Stimulated activated CD4-positive, alpha-beta T cell treated with anti-CD3 and anti-CD28 coated beads, Interleukin-4, amount 100 ng/mL, for 1 hour (primary cell): ENCODE measurements at places on chromosomes 11 and 22.

GRCh38 chr11:75548595-75549272, 13.3 kb upstream of the SERPINH1 start:
- no peak for DNase-seq

DNA sequence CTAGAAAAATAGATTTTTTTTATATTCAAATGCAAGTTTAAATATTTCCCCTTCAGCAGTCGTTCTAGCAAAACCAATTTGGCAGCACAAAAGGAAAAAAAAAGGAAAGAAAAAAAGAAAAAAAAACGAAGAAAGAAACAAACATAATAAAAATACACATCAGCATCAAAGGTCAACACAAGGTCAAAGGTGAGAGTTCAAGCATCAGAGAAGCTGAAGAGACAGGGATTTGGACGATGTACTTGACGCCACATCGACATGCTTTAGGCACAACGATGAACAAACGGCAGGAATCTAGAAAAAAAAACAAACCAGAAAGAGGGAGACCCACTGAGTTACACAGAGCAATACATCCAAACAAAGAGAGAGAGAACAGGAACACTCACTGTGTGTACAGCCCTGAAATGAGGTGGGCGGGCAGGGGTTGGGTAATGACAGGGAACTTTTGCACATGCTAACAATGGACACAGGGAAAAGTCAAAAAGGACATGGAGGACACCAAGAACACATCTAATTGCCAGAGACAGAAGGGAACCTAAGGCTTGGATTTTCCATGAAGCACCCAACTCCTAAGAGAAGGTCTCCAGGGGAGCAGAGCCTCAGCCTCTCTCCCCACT, 19.8 kb upstream of the RAPSN start:
- no peak for DNase-seq

DNA sequence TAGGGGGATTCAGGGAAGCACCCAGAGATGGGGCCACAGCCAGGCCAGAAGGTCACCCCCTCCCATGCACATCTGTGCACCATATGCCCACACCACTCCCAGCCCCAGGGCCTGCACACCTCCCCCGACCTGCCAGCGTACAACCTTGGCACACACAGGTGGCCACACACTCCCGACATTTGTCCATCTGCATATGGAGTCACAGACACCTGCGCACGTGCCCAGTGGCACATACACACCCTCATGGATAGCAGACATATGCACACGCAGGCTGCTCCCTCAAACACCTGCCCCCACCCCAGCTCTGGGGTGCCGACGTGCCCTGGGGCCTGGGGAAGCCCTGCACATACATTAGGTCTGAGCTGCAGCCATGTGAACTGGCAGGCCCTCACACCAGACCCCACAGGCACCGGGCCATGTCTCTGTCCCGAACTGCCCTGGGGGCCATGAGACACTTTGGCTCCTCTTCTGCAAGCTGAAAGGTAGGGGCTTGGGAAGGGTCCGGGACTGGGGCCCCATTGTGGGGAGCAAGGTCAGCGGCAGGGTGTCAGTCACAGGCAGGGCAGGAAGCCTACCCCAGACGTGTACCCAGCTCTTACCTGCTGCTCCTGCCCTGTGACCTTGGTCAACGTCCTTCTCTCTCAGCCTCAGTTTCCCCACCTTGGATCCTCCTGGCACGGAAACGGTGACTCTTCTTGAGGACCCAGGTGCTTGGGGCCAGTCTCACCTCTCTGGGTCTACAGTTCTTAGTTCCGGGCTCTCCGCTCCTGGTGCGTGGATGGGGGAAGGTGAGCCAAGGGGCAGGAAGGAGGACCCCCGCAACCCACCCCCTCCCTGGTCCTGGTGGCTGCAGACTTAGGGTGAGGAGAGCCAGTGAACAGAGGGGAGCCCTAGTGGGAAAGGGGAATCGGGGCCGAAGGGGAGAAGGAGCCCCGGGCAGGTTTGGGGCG, 579 bp upstream of the CABP7 start:
- DNase-seq: no peak

DNA sequence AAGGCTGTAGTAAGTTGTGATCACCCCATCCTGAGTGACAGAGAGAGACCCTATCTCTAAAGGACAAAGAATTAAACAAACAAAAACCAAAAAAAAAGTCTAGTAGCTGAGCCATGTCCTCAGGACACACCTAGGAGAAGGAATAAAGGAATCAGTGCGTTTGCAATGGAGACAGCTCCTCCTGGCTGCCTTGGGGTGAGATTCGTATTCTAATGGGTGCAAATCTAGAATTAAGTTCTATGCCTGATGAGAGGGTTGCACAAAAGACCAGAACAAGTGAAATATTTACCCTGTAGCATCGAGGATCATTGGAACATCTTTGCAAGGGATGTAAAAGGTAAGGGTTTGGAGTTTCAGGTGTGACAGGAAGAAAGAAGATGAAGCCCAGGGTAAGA, 70.3 kb upstream of the BMAL1 start:
- no peak for DNase-seq

DNA sequence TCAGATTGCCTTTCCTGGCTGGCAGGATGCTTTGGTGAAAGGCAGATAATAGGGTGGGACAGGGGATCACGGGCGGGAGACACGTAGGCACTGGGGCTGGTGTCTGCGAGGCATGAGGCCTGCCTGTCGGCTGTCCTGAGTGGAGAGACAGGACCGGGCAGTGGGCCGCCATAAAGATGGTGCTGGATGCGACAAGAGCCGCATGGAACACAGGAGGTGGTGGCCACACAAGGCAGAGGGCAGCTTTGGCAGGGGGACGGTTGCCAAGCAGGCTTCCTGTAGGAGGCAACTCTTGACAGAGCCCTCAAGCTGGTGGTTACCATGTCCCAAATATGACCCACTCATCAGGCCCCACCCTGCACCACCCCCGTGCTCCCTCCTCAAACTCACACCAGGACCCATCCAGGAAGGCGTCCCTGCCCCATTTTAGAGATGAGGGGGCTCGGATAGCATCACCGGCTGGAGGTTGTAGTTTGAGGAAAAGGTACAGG, 4.9 kb upstream of the PPARA start:
- DNase-seq: no peak

DNA sequence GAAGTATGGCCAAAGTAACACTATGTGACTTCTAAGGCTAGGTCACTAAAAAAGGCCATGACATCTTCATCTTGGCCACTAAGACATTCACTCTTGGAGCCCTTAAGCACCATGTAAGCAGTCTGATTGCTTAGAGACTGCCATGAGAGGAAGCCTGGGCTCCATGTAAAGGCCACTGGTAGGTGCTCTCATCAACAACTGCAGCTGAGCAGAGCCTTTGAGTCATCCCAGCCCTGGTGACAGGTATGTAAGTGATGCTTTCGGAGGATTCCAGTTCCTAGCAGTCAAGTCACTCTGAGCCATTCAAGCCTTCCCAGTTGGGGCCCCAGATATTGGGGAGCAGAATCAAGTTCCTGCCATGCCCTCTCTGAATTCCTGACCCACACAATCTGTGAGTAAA, 26.2 kb downstream of the GAB2 start:
- DNase-seq: no peak

- no peak for DNase-seq
Measured at GRCh38 chr22:20431511-20432192, 6.0 kb downstream of the SCARF2 start.

- DNase-seq: no peak
Measured at GRCh38 chr11:119496469-119496868, 73.5 kb upstream of the THY1 start.

DNA sequence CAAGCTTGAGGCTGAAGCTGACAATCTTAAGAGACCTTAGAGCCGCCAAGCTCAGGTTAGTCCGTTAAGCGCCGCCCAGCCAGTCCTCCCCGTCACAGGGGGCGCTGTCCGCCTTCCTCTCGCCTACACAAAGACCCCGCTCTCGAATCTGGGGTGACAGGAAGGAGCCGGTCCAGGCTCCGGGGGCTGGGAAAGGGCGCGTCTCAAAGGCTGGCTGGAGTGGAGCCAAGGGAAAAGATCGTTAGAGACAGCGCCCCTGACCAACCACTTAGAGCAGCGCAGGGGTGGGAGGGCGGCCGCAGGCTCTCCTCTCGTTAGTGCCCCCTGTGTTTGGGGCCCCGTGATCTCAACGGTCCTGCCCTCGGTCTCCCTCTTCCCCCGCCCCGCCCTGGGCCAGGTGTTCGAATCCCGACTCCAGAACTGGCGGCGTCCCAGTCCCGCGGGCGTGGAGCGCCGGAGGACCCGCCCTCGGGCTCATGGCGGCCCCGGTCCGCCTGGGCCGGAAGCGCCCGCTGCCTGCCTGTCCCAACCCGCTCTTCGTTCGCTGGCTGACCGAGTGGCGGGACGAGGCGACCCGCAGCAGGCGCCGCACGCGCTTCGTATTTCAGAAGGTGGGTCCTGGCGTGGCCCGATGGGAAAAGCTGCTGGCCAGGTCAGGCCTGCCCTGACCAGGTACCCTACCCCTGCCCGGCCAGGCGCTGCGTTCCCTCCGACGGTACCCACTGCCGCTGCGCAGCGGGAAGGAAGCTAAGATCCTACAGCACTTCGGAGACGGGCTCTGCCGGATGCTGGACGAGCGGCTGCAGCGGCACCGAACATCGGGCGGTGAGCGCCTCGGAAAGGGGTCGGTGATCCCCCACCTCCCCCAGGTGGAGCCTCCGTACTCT, at the start of gene MUS81:
Gene MUS81, plus strand, starts transcription at position 156 of the 887 bp plus-strand sequence. Its CDS starts 321 bp downstream, at position 477.
- peak; percentile 97 for DNase-seq

DNA sequence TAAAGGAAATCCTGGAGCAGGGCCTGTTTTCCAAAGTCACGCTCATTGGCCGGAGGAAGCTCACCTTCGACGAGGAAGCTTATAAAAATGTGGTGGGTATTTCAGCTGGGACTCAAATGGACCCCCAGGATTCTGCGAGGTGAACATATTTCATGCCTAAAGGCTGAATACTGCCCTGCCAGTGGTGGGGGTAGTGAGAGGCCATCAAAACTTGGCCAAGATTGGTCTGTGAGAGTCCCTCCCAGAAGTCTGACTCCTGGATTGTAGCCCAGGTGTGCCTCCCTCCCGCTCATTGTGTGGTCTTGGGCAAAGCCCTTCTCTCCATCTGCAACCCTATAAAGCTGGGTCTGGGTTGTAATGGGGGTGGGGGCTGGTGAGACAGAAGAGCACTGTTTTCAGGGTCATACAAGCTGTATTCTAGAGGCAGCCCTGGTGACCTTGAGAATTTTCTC, 853 bp downstream of the HTATIP2 start:
- no peak for DNase-seq

GRCh38 chr11:63551091-63551888, 11.9 kb downstream of the PLAAT2 start:
- DNase-seq: no peak

DNA sequence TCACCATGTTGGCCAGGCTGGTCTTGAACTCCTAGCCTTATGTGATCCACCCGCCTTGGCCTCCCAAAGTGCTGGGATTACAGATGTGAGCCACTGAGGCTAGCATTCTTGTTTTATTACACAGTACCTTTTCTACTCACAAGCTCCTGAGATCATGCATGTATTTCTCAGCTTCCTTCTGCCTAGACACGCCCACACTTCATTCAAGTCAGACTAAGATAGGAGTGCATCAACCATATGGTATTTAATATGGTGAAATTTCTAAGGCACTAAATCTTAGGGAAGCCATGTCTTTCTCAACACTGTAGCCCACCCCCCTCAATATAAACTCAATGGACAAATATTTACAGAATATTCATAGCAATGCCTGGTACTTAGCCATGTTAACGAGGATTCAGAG, 62.1 kb downstream of the SLC25A17 start:
- DNase-seq: no peak

DNA sequence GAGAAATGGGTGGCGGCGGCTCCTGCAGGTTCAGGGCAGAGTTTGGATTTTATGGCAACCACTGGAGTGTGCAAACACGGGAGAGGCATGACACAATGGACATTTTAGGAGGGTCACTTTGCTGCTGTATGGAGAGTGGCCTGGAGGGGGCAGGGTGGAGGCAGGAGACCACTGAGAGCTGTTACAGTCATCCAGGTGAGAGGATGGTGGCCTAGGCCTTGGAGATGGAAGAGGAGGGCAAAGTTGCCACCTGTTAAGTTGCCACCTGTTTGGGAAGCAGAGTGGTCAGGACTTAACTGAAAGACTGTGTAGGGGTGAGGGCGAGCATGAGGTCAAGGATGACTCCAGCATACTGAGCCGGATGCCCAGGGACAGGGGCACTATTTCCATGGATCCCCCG, 2.3 kb upstream of the RAD9A start:
- DNase-seq: peak; percentile 58

DNA sequence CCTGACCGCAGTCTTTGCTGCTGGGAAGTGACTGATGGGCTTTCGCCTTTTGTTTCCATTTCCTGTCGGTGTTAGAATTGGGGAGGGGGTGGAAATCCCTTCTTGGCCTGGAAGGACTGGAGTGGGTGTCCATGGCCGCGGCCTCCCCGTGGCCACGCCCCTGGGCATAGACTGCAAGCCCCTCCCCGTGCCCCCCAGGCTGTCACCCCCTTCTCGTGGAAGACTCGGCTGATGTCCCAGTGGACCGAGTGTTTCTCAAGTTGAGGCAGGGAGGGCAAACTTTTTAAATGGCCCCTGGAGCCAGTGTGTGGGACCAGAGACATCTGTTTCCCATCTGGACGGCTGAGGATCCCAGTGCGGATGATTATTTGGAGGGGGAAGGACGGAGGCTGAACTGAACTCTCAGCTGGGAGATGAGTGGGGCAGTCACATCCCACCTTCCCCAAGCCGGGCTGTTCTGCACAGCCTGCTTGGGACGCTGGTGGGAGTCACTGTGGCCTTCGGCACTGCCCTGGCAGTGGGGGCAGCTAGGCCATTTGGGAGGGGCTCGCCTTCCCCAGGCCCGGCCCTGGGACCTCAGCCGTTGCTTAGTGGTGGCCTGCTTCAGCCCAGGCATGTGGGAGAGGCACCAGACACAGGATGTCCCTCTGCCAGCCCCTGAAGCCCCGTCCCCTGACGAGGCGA, 1.6 kb downstream of the CD81 start:
- no peak for DNase-seq

GRCh38 chr11:133619973-133620372, 87.7 kb upstream of the OPCML start:
- no peak for DNase-seq

DNA sequence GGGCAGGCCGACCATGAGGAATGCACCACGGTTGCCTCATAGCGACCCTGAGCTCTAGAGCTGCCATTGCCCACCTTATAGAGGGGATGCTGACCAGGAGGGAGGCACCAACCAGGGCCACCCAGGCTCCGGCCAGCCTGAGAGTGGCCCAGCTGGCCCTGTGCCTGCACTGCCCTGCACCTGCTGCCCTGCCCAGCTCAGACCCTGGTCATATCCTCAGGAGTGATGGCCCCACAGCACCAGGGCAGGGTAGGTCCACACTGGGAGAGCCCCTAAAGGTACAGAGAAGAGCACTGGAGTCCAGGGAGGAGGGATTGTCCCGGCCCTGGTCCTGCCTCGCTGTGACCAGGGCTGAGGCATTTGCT, 127.8 kb downstream of the MED15 start:
- DNase-seq: no peak

GRCh38 chr11:3684819-3685172, 13.6 kb upstream of the CHRNA10 start:
- DNase-seq: no peak

- DNase-seq: no peak
Measured at GRCh38 chr11:133957900-133958299, 1.1 kb upstream of the IGSF9B start.

- no peak for DNase-seq
Measured at GRCh38 chr11:43503417-43503816, 144.7 kb downstream of the TTC17 start.

GRCh38 chr11:120052196-120052775, 85.6 kb downstream of the TRIM29 start:
- no peak for DNase-seq
